T-cell (primary cell): ENCODE measurements at places on chromosomes 1 and 21. TPM values are rescaled to one million over a fixed set of nuclear protein-coding genes. Genes with fewer than 3 reads are reported as not detected.

- H3K27ac ChIP-seq, result no peak overlapping the region
- H3K4me1 ChIP-seq, result no peaks in the 10 kb centered on the region
- H3K27me3 ChIP-seq, result peaks cover 2% of the 10 kb centered on the region
- H3K36me3 ChIP-seq, result no peaks in the 10 kb centered on the region
- no peak for DNase-seq
- H3K4me3 ChIP-seq, result no peak overlapping the region
Observed at GRCh38 chr1:204617256-204618147, 68.0 kb downstream of the LRRN2 start.

DNA sequence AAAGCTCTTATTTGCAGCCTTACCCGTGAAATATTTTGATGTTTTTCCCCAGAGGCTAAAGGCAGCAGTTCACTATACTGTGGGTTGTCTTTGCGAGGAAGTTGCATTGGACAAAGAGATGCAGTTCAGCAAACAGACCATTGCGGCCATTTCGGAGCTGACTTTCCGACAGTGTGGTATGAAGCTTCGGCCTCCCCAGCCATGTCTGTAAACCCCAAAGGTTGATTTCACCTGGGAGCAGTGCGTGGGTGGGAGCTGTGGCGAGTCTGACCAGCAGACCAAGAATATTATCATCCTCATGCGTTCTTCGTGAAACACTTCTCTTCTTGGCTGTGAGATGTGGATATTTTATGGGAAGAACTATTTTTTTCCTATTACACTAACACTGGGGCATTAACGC, 3.6 kb downstream of the CENPS start:
- no peak for DNase-seq
- H3K27me3 ChIP-seq, result no peaks in the 10 kb centered on the region
- no peak overlapping the region for H3K27ac ChIP-seq
- peaks cover 7% of the 10 kb centered on the region for H3K4me1 ChIP-seq
- H3K4me3 ChIP-seq, result no peak overlapping the region

GRCh38 chr1:171245458-171246064, 2.7 kb upstream of the FMO1 start:
- no peaks in the 10 kb centered on the region for H3K27me3 ChIP-seq
- no peak overlapping the region for H3K4me3 ChIP-seq
- no peaks in the 10 kb centered on the region for H3K4me1 ChIP-seq
- no peak overlapping the region for H3K27ac ChIP-seq

DNA sequence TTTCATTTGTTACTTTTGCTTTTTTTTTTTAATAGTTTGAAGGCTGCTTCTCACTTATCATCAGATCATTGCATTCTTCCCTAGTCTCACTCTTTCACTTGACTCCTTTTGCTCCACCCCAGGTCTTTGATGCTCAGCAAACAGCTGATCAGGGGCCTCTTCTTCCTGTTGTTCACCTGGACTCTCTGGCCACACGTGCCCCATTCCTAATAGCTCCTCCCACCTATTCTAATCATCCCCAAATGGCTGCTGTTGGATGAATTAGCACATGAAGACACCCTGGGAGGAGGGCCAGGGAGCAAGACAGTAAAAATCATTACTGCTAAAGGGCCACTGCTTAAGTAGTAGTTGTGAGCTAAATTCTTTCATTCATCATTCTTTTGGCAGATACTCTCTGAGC, 119.5 kb downstream of the MAB21L3 start:
- H3K4me1 ChIP-seq, result peaks cover 2% of the 10 kb centered on the region

- no peaks in the 10 kb centered on the region for H3K27me3 ChIP-seq
- no peak for DNase-seq
- no peak overlapping the region for H3K27ac ChIP-seq
- no peak overlapping the region for H3K4me3 ChIP-seq
Observed at GRCh38 chr1:231666937-231667608, 40.5 kb downstream of the DISC1 start.

- peak overlapping the region; percentile 62 for H3K27ac ChIP-seq
- no peaks in the 10 kb centered on the region for H3K27me3 ChIP-seq
- H3K36me3 ChIP-seq, result no peaks in the 10 kb centered on the region
- H3K4me1 ChIP-seq, result peaks cover 51% of the 10 kb centered on the region
- no peak for DNase-seq
Observed at GRCh38 chr1:182087304-182087703, 25.8 kb upstream of the ZNF648 start.

GRCh38 chr1:202283991-202284390, 57.7 kb downstream of the UBE2T start:
- DNase-seq, result no peak
- peaks cover 2% of the 10 kb centered on the region for H3K4me1 ChIP-seq
- no peak overlapping the region for H3K4me3 ChIP-seq
- no peaks in the 10 kb centered on the region for H3K36me3 ChIP-seq
- H3K27me3 ChIP-seq, result peaks cover 3% of the 10 kb centered on the region
- no peak overlapping the region for H3K27ac ChIP-seq

The TRIM58 gene
- 0.44 TPM for total RNA-seq

The RHEX gene
- not detected for total RNA-seq
